Aorta (tissue), 5 donors: ENCODE measurements at places on chromosomes 13 and 19. TPM values are rescaled to one million over a fixed set of nuclear protein-coding genes. Genes with fewer than 3 reads are reported as not detected.

Gene GPR42
- total RNA-seq = not detected

DNA sequence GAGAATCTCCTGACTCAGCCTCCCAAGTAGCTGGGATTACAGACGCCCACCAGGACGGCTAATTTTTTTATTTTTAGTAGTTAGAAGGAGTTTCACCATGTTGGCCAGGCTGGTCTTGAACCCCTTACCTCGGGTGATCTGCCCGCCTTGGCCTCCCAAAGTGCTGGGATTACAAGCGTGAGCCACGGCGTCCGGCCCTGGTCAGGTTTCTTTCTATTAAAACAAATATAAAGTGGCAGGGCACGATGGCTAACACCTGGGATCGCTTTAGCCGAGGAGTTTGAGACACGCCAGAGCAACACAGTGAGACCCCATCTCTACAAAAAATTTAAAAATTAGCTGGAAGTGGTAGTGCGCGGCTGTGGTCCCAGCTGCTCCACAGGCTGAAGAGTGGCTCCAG is 1.5 kb upstream of the MED25 start:
- DNase-seq = no peak

DNA sequence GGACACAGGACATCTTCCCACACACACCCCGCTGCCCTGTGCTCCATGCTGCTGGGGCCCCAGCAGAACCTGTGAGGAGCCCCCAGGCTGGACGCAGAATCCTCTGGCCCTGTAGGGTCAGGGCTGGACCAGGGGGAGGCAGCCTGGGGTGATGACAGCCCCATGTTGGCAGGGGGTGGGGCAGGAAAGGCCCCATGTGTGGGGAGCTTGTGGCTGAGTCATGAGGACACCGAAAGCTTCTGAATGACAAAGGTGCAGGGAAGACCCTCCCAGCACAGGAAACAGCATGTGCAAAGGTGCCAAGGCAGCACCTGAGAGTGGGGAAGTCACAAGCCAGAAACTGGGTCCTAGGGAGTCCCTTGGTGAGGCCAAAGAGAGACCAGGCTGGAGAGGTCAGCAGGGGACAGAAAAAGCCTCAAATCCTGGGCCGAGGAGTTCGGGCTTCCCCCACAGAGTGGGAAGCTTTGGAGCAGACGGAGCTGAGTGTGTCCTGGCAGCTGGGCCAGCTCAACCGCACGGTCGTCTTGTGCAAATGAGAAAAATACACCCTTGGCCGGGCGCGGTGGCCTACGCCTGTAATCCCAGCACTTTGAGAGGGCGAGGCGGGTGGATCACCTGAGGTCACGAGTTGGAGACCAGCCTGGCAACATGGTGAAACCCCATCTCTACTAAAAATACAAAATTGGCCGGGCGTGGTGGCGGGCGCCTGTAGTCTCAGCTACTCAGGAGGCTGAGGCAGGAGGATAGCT is 17.5 kb downstream of the ATP8B3 start:
- no peak for DNase-seq

DNA sequence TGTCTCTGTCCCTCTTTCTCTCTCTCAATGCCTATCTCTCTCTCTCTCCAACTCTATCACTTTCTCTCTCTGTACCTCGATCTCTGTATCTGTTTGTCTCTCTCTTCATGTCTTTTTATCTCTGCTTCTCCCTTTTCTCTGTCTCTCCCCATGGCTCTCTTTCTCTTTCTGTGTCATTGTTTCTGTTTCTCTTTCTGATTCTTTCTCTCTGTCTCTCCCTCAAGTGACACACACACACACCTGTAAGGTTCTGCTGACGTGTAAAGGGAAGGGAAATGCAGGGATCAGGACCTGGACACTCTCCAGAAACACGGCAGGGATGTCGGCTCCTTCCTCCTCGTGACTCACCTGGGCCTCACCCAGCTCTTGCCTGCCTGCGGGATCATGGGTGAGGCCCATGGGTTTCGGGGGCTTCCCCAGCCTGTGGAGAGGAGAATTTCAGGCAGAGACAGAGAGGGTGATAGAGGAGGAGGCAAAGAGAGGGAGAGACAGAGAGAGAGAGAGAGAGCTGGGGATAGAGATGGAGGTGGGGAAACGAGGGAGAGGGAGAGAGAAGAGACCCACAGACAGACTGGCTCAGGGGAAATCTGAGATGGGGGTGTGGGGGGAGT is 5.4 kb upstream of the PLAUR start:
- no peak for DNase-seq

Gene CD177
- 2.1 TPM for total RNA-seq

- no peak for DNase-seq
Measured at GRCh38 chr13:30337061-30337610, 29.8 kb upstream of the KATNAL1 start.

DNA sequence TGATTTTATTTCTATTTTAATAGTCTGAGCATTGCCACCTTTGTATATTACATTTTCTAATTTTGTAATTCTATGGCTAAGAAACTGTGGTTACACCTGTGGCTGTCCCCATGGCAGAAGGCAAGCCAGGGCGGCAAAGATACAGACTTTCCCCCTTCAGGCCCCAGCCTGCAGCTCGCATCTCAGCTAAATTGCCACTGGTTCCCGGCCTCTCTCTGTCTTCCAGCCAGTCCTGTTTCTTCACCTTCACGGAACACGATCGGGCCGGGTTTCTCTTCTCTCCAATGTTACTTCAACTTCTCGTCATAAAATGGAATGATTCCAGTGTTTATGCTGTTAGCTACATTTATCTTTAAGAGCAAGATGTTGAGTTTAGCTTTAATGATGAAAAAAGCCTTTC is 124.5 kb upstream of the ZNF507 start:
- DNase-seq = no peak

DNA sequence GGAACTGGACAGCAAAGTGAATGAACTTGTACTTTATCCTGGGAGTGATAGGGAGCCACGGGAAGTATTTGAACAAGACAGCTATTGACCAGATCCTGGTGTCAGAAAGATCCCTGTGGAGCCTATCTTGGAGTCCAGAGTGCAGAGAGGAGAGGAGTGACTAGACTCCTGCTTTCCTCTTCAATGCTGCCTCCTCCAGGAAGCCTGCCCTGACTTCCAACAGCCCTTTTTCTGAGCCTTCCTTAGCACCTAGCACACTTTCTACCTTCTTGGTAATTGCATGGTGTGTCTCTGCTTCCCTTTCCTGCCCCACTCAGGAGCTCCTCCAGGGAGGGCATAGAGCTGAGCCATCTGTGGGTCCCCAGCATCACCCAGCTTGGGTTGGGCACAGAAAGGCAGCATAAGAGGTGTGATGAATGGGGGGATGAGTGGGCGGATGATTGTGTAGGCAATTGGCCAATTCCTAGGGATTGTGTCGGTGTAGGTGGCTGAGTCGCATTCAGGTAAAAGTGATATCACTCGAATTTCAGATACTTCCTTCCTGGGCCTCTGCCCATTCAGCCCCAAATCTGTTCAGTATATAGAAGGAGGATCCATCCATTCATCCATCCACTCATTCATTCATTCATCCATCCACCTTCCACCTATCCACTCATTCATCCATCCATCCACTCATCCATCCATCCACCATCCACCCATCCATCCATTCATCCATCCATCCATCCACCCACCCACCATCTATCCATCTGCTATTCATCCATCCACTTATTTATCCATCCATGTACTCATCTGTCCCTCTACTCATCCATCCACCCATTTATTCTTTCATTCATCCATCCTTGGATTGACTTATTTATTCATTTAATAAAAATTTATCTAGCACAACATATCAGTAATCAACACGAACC is 26.9 kb downstream of the CYP4F22 start:
- no peak for DNase-seq

GRCh38 chr19:38221421-38221820 is 2.6 kb downstream of the DPF1 start:
- DNase-seq = no peak
